Activated naive CD4-positive, alpha-beta T cell treated with anti-CD3 and anti-CD28 coated beads, Interleukin-2, amount 50 U/mL, for 16 hours (primary cell): ENCODE measurements at places on chromosomes 6 and 20.

GRCh38 chr6:110776413-110776812 lies 38.9 kb downstream of the CDK19 start:
- DNase-seq, result no peak

DNA sequence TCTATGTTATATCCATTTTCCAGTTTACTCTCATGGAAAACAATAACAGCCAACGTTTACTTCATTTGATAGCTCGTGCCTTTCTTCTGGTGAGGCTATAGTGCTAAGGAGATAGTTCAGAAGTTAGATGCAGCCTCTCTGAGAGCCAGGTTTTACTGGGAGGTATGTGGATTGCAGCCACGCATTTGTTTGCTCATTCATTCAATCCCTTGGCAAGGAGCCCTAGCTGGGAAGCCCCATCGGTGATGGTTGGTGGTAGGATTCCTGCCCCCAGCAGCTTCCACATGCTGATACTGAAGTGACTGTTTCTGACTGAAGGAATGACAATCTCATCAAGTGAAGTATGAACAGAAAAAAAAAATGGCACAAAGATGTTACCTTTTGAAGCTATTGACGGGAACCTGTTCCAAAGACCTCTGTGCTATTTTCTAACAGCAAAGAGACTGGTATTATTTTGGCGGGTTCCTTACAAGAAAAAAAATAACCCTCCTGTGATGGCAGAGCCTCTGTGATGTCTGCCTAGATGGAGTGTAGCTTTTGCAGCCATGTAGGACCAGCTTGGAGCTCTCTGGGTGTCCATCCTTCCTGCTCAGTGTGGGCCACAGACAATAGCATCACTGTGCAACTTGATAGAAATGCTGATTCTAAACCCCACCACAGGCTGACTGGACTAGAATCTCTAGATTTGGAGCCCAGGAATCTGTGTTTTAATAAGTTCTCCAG lies 30.6 kb downstream of the SNAP25 start:
- DNase-seq, result no peak

- DNase-seq, result no peak
Observed at GRCh38 chr6:14694308-14694707, 551.6 kb upstream of the JARID2 start.

DNA sequence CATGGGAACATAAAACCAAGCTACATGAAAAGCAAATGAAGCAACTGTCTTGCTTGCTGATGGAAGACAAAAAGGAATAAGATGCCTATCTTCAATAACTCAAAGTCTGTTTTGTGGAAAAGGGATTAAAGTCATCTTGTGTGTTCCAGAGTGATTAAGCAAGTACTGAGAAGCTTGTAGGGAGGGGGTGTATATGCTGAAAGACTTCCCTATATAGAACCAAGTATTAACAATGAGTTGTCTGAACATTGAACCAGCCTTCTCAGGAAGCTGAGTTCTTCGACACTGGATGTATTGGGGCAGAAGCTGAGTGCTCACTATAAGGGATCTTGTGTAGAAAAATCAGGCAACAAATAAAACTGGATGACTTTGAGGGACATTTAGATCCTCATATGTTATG lies 451.8 kb downstream of the CD83 start:
- DNase-seq, result no peak

DNA sequence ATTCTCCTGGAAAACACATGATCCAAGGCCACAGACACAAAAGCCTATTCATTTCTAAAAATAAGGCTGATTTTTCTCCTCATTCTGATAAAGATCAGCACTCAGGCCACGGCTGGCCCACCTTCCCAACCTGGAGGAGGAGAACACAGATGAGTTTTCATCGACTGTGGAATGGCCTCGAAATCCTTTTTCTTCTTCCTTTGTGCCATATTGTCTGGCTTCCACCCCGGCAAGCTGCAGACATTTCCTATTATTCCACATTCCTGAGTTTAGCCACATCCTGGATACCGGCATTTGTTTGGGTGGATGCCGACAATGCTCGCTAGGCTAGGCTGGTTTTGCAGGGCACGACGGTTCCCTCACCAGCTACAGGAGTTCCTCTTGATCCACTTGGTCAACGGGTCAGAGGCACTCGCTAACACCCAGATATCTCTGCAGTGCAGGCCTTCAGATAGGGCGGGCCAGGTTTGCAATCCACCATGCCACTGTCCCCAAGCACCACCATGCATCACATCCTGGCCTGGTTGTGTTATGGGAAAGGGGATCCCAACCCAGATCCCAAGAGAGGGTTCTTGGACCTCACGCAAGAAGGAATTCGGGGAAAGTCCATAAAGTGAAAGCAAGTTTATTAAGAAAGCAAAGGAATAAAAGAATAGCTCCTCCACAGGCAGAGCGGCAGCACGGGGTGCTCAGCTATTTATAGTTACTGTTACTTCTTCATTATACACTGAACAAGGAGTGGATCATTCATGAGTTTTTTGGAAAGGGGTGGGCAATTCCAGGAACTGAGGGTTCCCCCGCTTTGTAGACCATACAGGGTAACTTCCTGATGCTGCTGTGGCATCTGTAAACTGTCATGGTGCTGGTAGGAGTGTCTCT lies 4.2 kb upstream of the CTSZ start:
- no peak for DNase-seq

GRCh38 chr6:144741659-144742058 lies 456.5 kb downstream of the UTRN start:
- no peak for DNase-seq

GRCh38 chr6:135537741-135538301 lies 40.3 kb upstream of the AHI1 start:
- peak; percentile 35 for DNase-seq

GRCh38 chr6:130009146-130009545 lies 9.2 kb upstream of the L3MBTL3 start:
- no peak for DNase-seq

- no peak for DNase-seq
Observed at GRCh38 chr6:141195251-141195832, 937.4 kb upstream of the GJE1 start.

- DNase-seq, result no peak
Observed at GRCh38 chr6:157172830-157173536, 150.3 kb downstream of the TMEM242 start.

DNA sequence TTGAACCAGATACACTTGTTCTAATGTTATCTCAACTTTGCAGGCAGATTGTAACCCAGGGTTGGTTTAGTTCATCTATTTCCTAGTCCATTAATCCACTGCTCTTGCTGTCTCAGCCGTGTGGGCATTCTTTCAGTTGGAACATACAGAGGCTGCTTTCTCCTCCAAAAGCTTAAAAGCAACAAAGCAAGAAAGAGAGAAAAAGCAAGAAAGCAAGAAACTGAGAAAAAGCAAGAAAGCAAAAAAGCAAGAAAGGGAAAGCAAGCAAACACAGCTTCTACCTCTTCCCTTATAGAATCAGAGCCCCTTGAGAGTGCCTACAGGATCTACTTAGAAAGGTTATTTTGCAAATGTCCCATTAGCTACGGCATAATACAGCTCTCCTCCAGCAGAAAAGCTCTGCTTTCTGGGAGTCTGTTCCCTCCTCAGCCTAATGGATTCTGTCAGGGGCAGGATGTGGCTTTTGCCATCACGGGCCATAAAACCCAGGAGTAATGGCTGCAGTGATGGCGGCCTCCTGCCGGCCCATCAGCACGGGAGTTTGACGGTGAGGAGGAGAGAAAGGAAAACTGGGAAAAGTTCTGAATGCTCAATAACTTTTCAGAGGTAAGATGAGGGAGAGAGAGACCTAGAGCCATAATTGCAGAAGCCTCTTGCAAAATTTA lies 156.8 kb upstream of the JARID2 start:
- DNase-seq, result no peak

- no peak for DNase-seq
Observed at GRCh38 chr6:17865798-17866725, 121.4 kb downstream of the KIF13A start.

GRCh38 chr6:52887910-52888524 lies 21.5 kb downstream of the GSTA3 start:
- no peak for DNase-seq

DNA sequence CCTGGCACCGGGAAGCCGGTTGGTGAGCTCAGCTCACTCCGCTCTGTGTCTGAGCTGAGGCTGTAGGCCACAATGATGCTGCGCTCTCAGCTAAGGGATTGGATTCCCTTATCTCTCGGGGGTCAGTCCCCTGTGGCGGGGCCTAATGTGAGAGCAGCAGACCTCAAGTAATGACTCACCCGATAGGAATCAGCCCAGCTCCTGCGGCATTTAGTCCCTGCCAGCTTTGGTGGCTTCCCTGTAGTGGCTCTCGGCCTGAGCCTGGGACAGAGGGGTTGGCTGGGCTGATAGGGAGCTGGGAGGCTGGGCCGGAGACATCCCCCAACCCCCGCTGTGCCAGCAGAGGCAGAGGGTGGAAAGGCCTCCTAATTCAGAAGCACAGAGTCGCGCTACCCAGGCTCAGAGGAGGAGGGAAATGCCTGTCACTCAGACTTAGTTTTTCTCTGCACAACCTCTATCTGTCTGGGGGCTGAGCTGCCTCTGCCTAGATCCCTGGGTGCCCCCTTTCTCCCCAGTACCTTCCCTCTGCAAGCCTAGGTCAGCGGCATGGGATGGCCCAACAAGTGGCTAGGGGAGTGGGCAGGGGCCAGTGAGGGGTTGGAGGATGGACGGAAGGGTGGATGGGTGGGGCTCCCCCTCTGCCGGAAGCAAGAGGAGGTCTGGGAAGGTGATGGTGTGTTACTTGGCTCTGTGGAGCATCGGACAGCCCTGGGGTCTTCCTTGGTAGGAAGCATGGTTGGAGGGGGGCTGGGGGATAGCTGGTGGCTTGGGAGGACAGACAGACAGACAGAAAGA lies 92.2 kb downstream of the CDH22 start:
- DNase-seq, result no peak

GRCh38 chr20:53344891-53345290 lies 248.7 kb downstream of the ZNF217 start:
- DNase-seq, result no peak

- no peak for DNase-seq
Observed at GRCh38 chr6:36320475-36320874, 16.2 kb downstream of the BNIP5 start.

GRCh38 chr6:163748886-163749285 lies 334.4 kb downstream of the QKI start:
- no peak for DNase-seq

DNA sequence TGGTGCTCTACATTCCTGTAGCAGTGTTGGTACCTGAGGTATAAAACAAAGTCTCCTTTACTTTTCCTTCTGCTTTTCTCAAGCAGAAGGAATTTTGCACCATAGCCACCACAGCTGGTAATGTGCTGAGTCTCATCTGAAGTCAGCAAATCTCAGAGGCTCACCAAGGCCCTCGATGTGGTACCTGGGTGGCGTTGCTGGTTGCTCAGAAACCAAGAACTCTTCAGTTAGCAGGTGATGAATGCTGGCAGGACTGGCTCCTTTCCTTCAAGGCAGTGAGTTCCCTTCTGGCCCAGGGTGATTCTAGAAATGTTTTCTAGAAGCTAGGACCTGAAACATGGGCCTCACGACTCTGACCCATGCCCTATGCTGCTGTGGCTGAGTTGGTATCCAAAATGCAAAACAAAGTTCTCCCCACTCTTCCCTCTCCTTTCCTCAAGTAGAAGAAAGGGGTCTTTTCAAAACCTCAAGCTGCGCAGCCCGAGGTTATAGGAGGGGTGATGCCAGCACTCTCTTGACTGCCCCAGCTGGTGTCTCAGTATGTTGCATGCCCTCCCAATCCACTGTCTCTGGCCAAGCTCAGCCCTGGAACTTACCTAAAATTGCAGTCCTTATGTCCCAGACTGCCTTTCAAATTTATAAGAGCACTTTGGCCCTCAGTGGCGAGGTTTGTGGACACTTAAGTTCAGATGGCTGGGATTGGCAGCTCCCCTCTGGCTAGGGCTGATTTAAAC lies 592.3 kb downstream of the FRK start:
- DNase-seq, result no peak

- DNase-seq, result no peak
Observed at GRCh38 chr20:15214051-15214450, 876.6 kb upstream of the FLRT3 start.

DNA sequence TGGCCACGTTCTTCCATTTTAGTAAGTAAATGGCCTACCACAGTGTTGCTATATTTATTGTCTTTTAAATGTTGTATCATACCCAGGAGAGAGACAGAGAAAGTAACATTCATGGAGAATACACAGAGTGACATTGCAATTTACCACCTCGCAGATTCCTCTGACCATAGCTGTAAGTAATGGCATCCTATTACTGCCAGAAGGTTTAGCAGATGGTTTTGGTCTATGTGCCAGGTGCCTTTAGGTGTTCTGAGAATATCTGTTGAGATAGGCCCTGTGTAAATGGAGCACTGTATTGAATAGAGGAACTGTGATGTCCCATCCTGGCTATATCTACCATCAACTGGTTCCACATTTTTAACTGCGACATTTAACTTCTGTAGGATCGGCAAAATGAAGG lies 559.6 kb downstream of the KIF16B start:
- DNase-seq, result no peak

GRCh38 chr6:111844376-111844775 lies 28.9 kb downstream of the FYN start:
- DNase-seq, result no peak

DNA sequence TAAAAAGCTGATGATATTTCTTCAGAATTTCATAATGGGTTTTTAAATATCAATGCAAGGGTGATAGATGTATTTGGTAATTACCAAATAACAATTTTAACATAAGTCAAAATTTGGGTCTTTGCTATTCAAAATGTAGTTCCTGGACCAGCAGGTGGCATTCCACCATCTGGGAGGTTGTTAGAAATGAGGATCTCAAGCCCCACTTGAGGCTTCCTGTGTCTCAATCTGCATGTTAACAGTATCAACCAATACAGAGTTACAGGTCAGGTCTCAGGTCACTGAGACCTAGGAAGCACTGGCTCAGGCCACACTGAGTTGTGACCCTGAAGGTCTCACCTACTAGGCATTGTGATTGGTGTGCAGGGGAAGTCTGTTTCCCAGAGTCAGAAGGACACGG lies 57.2 kb upstream of the MTRF1L start:
- DNase-seq, result no peak

DNA sequence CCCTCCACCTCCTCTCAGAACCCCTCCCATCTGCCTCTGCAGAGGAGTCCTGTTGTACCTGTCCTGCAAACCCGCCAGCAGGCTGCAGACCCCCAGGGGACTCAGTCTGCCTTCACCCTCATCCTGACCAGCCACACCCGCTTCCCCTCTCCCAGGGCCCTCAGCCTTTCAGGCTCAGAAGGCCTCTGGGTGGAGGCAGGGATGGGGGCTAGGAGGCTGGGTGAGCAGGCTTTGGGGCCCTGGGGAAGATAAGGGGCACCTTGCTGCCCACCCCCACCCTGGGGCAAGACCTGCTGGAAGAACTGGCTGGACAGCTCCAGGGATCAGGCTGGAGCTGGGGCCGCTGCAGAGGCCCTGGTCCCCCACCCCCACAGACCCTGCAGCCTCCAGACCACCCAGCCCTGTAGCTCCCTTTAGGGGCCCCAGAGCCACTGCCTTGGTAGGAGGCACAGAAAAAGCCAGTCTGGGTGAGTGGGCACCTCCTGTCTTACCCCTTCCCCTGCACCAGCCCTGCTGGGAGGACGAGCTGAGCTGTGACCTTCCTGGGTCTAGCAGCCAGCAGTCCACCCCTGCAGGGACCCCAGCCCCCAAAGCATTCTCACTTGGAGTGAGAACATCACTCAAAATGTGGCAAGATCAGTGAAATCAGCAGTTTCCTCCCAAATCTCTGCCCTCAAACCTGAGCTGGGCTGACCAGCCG lies 5.2 kb downstream of the TEAD3 start:
- no peak for DNase-seq
